Glutamatergic neuron (in vitro differentiated cells): ENCODE measurements at places on chromosomes 1 and 21. TPM values are rescaled to one million over a fixed set of nuclear protein-coding genes. Genes with fewer than 3 reads are reported as not detected.

BMP8B gene
- 0.12 TPM for total RNA-seq

GRCh38 chr1:67430358-67431155 is at the start of gene SERBP1:
Gene SERBP1, minus strand, starts transcription at chr1:67430402. Its CDS starts 102 bp downstream, at chr1:67430300.
- DNase-seq: peak; percentile 95
- H3K4me1 ChIP-seq: peaks cover 27% of the 10 kb centered on the region
- peak within 1 kb of the TSS; percentile 97 for H3K27ac ChIP-seq
- H3K36me3 ChIP-seq: no peaks in the 10 kb centered on the region
- H3K4me3 ChIP-seq: peak within 1 kb of the TSS; percentile 97

IVL gene
- total RNA-seq: not detected

DNA sequence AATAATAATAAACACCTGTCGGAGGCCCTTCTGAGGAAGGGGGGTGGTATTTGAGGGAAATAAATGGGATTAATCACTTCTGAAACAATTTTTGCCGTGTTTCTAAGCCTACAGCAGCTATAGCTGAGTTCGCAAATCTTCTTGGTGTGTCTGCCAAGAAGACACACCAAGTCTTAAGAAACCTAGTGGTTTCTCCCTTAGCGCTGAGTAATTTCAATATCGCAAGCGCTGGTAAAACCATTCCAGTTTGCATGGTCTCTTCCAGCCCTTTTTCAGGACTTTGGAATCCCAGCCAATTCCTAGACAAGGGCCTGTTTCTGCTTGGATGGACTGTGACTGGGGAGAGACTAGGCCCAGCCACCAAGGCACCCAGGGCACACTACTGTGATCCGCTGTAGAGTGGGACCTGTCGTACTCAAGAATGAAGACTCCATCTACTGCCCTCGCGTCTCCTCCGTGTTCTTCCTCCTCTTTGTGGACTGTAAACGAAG is 7.5 kb upstream of the LHX8 start:
- peaks cover 14% of the 10 kb centered on the region for H3K27me3 ChIP-seq
- no peak overlapping the region for H3K4me3 ChIP-seq
- H3K36me3 ChIP-seq: no peaks in the 10 kb centered on the region
- H3K27ac ChIP-seq: no peak overlapping the region

GPR25 gene
- not detected for total RNA-seq

- H3K27me3 ChIP-seq: no peaks in the 10 kb centered on the region
- no peak overlapping the region for H3K4me3 ChIP-seq
- H3K27ac ChIP-seq: no peak overlapping the region
Measured at GRCh38 chr1:175604942-175605286, 138.5 kb downstream of the TNR start.
